ENCODE measurements at places on chromosomes 13 and 19.

- DNase-seq: no peak
Measured at GRCh38 chr13:25977671-25978070, 74.1 kb downstream of the SHISA2 start.

DNA sequence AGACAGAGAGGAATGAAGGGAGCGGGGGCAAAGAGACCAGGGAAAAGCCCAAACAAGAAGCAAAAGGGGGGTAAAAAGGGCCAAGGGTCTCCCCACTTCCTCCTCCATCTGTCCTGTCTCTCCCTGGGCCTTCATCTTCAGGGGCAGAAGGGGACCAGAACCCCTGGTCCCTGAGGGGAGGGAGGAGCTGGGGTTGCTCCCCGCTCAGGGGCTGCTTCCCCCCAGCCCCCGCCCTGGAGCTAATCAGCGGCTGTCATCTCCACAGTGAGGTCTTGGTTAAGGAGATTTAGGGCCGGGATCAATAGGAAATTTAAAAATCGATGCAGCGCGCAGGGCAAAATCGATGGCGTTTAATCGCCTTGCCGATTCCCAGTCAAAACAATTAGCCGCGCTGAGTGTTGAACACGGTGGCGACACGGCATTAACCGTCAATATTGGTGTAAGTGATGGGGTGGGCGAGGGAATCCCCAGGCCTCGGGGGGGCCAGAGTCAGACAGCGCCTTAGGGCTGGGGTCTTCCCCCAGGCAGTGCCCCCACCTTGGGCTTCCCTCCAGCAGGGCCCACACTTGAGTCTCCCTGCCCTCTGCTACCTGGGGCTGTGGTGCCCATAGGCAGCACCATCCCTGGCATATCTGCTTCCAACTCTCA lies 29.5 kb upstream of the POU2F2 start:
- no peak for DNase-seq

DNA sequence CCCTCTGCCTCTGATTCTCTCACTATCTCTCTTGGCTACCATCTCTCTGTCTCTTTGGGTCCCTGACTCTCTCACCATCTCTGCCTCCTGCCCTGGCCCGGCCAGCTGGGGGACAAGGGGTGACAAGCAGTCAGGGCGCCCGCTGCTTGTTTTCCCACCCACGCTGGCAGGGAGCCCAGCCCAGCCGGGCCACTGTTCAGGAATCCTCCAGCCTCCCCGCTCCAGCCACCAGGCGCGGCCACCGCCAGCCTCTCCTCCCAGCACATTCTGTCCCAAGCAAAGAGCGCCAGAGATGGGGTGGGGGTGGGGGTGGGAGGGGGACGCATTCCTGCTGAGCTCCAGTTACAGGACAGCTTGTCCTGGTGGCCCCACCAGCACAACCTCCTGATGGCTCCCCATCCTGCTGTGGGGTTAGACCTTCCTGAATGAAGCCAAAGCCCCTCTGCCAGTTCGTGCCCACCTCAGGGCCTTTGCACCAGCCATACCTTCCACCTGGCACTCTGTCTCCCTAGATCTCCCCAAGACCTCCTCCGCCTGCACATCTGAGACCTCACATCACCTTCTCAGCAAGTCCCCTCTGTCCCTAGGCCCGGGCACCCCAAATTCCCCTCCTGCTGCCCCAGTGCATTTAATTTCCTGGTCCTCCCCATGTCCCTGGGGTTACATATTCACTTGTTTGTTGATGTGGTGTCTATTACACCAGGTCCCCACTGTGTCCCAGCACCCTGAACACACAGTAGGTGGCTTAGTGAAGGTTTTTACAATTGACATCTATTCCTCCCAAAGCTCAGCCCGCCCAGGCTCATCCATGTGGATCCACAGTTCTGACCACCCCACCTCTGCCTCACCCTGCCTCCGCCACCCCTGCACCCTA lies 12.5 kb downstream of the ARRDC2 start:
- no peak for DNase-seq

DNA sequence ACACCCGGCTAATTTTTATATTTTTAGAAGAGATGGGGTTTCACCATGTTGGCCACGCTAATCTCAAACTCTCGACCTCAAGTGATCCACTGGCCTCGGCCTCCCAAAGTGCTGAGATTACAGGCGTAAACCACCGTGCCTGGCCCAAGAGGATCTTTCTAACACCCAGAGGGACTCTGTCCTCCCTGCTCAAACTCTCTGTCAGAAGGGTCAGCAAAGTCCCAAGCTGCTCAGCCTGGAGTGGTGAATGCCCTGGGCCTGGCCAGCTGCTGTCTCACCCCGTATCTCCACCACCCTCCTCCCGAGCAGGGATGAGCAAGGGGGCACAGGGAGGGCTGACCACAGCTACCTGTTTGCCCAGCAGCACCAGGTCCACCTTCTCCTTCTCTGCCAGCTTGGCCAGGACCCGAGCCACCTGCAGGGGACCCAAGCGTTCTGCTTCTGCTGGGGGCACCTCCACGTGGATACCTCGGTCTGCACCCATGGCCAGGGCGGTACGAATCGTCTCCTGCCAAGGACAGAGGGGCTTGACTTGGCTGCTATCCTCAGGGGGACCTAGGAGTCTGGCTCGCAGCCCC lies 10.9 kb upstream of the VSIG10L start:
- DNase-seq: no peak

DNA sequence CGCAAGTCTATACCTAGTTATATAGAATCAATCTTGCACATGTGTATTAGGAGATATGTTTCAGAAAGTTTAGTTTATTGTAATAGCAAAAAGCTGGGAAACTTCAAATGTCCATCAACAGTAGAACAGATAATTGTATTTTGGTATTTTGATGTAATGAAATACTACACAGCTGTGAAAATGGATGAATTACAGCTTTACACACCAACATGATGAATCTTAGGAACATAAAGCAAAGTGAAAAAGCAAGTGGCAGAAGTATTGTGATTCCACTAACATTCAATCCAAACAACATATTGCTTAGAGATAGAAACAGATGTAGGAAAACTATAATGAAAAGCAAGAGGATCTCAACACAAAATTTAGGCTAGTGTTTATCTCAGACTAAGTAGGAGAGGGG lies 72.5 kb downstream of the RUBCNL start:
- DNase-seq: no peak

DNA sequence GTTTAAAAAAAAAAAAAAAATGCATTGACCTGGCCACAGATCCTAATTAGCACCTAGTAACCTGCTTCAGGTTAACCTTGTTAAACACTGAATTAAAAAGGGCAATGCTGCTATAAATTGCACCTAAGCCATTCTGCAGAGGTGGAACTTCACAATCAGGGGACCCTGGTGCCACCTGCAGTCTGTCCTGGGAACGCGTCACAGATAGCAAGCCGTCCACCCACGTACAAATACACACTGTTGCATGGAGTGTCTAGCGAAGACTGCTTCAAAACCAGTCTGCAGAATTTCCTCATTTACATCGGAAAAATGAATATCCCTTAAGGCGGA lies 169.3 kb downstream of the COL4A1 start:
- DNase-seq: peak; percentile 37

DNA sequence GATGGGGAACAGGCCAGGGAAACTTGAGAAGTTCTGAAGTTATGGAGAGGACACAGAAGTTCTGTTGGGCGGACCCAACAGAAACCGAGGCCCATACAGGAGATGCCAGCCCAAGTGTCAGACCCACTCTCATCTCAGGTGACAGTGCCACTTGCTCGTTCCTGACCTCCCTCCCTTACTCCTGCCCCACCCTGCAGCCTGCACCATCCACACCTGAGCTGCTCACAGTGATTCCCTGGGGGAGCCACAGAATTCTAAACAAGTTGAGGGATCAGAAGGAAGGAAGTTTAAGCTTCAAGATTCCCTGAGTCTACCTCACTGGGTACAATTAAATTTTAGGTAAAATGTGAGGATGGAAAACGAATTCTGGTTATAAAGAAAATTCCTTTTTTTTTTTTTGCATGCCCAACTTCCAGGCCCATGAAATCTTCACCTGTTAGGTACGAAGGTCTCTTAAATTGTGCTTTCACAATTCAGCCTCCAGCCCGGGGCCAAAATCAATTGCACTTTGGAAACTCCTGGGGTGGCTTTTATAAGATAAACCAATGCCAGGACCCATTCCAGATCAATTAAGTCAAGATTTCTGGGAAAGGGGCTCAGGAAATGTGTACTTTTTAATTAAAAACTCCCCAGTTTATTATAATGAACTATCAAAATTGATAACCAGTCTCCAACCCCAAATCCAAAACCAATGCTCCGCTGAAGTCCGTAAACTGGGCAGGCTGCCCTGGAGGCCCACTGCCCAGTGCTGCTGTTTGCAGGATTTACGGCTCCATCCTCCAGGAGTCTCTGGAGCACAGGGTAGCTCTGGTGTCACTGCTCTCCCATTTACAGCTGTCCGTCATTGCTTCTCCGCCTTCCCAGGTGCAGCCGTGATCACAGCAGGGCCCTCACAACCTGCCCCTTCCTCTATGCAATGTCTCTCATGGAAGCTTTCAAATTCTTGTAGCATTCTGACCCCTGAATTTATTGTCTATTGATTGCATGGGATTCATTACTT lies 643.5 kb downstream of the UQCRFS1 start:
- no peak for DNase-seq

DNA sequence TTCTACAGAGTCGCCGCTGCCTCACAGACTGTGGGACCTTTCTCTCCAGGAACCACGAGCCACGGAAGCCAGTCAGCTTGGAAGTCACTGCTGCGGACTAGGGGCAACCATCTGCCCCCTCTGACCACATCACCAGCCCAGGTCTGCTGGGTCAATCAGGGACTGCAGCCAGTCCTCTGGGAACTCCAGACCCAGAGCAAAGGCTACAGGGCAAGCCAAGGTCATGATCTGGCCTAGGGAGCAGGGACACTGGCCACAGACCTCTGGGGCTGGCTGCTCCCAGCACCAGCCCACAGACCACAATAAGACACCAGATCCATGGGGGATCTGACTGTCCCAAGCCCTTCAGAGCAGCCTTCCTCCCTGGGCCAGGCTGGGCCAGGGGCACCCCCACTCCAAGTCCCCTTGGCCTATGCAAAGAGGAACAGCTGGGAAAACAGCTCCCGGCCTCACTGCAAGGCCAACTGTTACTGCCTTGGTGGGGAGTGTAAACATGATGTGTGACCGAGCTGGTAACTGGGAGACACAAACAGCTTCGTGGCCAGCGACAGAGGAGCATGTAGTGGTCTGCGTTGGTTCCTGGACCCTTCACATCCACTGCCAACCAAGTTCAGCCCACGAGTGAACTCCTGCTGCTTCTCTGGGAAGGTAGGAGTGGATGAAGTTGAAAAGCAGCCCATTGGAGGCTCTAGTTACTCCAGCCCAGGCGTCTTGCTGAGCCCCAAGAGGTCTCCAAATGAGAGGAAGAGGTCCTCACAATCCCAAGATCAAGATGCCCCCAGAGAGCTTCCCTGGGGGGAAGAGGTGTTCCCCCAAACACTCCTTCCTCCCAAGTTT lies 1.5 kb downstream of the AKT2 start:
- no peak for DNase-seq

DNA sequence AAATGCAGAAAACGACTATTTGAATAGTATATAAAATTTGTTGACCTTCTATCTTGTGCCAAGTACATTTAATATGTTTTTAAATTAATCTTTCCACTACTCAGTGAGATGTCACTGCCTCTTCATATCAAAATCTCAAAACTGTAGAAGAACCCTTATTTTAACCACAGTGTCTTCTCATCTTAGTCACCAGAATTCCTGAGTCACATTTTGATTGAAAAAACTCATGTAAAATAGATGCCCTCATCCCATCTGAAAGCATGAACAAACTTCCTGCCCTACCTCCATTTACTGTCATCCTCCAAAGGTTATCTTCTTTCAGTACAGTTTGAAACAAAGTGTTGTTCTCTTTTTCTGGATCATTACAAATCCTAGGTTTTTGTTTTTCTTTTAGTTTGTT lies 1215.4 kb downstream of the PCDH9 start:
- DNase-seq: no peak

- peak; percentile 55 for DNase-seq
Measured at GRCh38 chr19:8487137-8487851, 15.1 kb downstream of the PRAM1 start.

DNA sequence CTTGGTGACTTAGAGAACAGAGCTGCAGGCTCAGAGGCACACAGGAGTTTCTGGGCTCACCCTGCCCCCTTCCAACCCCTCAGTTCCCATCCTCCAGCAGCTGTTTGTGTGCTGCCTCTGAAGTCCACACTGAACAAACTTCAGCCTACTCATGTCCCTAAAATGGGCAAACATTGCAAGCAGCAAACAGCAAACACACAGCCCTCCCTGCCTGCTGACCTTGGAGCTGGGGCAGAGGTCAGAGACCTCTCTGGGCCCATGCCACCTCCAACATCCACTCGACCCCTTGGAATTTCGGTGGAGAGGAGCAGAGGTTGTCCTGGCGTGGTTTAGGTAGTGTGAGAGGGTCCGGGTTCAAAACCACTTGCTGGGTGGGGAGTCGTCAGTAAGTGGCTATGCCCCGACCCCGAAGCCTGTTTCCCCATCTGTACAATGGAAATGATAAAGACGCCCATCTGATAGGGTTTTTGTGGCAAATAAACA lies 9.9 kb downstream of the APOC1 start:
- DNase-seq: no peak

GRCh38 chr19:12841094-12841493 lies 2.8 kb downstream of the MAST1 start:
- peak; percentile 26 for DNase-seq

DNA sequence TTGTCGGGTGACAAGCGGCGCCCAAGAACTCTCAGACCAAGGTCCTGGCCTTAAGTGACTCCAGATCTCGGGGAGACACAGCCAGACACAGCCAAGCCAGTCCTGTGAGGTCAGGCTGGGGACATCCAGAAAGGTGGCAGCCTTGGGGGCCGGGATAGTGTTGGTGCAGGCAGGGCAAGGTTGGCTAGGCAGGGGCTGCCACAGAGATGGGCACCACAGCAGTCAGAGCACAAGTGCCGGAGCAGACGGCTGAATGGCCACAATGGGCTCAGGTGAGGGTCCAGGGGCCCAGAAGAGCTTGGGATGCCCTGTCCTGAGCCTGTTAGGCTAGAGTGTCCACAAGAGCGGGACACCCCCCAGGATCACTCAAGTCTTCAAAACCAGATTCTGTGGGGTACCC lies 32.2 kb downstream of the MAU2 start:
- no peak for DNase-seq

DNA sequence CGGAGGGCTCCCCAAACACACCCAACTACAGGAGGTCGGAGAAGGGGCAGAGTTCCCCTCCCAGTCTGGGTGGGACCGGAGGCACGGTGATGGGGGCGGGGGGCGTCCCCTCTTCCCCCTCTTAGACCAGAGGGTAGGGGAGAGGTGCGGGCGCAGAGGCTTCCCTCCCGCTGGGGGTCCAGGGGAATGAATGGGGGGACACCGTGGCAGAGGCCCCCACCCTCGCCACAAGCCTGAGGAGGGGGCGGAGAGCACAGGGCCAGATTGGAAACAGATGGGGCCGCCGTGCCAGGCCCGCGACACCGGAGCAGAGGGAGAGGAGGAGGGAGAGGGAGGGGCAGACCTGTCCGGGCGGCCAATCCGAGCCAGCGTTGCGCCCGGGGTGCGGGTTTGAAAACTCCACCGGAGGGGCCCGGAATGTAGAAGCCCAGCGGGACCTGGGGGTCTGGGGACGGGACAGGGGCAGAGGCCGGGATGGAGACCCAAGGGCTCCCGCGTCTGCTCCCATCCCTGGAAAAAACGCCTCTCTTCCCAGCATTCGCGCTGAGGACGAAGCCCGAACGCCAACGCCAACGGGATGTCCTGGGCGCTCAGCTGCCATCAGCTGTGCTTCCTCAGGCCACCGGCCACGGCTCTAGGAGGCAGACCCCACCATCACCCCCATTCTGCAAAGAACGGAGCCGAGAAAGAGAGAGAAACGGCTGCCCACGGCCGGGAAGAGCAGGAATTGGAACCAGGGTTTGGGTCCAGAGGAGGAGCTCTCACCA lies 46.8 kb downstream of the PTPRS start:
- peak; percentile 23 for DNase-seq

- no peak for DNase-seq
Measured at GRCh38 chr13:40874138-40874779, 84.8 kb downstream of the SLC25A15 start.
